ENCODE measurements at places on chromosomes 13 and 19.
A peak's percentile ranks its signal among the peaks of the same experiment; 100 is the strongest.

- DNase-seq: peak; percentile 41
Observed at GRCh38 chr19:1133471-1133929, 29.7 kb downstream of the GPX4 start.

- peak; percentile 87 for DNase-seq
Observed at GRCh38 chr19:18450931-18451836, 13.3 kb upstream of the ISYNA1 start.

- no peak for DNase-seq
Observed at GRCh38 chr13:27140060-27140459, 31.6 kb downstream of the USP12 start.

DNA sequence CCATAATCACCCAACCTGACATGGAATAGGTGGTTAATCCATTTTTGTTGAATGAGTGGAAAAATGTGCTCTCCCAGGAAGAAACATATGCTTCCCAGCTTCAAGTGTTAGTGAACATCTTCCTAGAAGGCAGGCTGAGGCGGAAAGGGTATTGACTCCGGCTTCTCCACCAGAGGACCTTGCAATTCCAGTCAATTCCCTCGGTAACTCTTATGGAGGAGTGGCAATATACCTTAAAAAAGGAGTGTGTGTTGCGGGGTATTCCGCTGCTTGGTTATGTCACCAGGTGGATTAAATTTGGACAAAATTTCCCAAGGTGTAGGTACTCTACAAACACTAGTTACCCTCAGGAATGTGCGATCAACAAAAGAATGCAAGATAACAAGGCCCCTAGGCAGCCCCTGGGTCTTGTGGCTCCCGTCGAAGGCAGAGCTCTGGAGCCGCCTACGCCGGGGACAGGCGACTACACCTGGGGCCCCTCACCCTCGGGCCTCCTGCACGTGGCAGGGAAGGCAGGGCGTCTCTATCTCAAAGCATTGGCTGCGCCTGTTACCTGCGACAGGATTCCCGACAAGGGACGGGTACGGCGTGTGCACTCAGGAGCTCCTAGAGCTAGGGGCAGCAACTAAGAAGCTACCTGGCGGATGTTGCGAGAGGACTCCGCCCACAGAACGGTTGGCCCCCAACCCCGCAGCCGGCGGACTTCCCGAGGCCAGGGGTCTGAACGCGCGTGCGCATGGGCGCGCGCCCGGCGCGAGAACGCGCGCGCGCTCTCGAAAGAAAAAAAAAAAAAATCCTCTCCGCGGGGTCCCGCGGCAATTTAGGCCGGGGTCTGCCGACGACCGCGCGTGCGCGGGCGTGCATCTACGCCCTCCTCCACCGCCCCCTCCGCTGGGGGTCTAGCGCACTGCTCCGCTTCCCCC is at the start of gene WDR87:
TSS of gene WDR87 (minus strand) at position 649 of the 923 bp plus-strand sequence. CDS start 8,355 bp downstream, outside the sequence.
- DNase-seq: peak; percentile 61

DNA sequence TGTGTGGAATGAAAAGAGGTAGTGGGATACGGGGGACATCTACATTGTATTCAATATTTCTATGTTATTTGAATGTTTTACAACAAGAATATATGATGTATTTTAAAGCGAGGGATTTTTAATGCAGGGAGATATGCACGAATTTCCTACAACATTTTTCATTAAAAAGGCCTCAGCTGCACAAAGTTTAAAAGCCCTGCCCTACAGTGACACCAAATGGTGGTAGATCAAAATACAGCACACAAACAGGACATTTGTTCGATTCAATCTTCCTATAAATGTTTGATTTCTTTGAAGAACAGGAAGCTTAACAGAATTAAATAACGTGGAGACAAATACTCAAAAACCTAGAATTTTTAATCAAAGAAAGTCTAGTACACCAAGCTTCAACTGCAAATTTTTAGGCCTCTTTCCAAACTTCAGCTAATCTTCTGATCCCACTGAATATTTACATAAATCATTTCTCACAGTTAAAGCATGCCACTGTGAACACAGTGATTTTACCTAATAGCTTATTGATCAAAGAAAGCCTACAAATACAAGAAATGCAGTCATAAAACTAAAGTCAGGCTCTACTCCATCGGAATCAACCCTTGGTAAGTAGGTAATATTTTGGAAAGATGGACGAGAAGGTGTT is 257.2 kb downstream of the DIAPH3 start:
- DNase-seq: peak; percentile 33

GRCh38 chr13:78674638-78675037 is 15.7 kb upstream of the OBI1 start:
- DNase-seq: no peak

DNA sequence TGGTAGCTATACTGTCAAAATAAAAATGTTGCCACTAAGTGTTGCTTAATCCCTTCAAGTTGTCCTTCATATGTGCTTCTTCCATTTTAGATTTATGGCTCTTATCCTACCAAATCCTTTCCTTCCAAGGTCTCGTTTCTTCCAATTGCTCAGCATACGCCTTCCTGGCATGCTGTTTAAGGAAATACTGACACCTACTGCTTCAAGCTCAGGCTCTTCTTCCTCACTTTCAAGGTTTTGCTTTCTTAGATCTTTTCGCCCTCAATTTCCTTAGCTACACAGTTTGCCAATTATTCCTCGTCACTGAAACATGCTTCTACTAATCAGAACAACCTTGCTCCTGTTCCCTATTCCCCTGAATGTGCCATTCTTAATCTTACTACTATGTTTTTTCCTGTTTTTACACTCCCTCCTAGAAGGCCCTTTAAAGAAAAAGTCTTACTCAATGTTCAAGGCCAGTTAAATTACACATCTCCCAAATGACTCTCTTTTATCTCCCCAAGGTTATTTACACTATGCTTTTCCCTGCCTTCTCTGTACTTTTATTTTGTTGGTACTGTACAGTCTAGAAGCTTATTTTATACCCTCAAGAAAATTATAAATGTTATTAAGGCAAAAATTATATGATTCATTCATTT is 343.1 kb downstream of the MZT1 start:
- no peak for DNase-seq

DNA sequence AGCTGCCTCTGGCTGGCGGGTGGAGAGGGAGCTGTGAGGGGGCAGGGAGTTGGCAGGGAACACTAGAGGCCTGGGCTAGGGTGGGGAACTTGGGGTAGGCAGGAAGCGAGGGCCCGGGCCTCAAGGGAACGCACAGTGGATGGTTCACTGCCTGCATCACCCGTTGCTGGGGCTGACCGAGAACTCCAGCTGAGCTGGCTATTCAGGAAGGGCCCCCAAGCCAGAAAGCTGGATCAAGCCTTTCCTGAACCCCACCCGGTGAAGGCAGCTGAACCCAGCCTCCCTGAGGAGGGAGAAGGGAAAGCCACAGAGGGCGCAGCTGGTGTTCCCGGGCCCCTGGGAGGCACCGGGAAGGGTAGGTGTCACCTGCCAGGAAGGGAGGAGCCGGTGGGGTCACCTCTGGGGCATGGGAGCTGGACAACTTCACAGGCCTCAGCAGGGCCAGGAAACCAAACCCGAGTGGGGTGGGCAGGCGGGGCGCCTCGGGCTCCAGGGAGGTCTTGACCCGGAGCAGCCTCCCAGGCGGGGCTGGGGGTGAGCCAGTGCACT is 13.9 kb downstream of the PALM start:
- no peak for DNase-seq

GRCh38 chr13:27391471-27391870 is 32.9 kb upstream of the GTF3A start:
- DNase-seq: no peak

- DNase-seq: no peak
Observed at GRCh38 chr13:23042181-23042580, 138.6 kb upstream of the SGCG start.

GRCh38 chr19:40553885-40554857 is 22.5 kb upstream of the SHKBP1 start:
- DNase-seq: no peak

DNA sequence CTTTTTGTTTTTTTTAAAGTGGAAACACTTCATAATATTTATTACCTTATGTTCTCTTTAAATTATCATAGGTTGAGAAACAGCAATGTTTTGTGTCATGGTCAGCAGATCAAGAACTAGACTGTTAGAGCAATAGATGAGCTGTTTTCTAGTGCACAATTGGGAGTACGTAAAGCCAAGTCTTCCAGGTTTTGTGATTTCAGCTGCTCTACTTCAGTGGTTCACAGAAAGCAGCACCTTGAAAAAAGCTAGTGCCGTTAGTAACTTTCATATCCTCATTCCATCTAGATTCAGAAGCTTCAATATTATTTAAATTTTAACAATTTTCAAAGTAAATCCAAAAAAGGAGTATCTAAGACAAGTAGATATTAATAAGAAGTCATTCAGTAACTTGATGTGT is 1.9 kb downstream of the GPR18 start:
- DNase-seq: no peak

DNA sequence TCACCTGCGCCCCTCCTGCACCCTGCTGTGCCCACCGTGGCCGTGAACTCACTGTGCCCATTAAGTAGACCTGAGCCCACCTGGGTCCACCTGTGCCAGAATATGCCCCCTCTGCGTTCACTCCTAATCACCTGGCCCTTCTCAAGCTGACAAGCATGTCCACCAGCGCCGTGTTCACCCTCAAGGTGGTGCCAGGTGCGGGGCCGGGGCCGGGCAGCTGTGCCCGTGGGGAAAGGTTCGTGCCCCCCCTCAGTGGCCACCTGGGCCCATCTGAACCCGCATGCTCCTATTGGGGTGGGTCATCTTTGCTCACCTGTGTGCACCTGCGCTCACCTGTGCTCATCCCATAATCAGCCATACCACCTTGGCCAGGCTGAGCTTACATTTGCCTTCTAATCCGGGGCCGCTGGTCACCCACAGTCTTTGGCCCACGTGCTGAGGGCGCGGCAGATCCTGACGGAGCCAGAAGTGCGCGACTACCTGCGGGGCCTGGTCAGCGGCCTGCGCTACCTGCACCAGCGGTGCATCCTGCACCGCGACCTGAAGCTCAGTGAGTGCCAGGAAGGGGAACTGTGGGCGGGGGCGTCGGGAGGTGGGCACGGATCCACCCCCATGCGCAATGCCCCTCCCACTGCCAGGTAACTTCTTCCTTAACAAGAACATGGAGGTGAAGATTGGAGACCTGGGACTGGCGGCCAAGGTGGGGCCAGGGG is 2.3 kb downstream of the PLK5 start:
- no peak for DNase-seq

GRCh38 chr19:55676383-55676782 is 1.4 kb downstream of the EPN1 start:
- DNase-seq: no peak

DNA sequence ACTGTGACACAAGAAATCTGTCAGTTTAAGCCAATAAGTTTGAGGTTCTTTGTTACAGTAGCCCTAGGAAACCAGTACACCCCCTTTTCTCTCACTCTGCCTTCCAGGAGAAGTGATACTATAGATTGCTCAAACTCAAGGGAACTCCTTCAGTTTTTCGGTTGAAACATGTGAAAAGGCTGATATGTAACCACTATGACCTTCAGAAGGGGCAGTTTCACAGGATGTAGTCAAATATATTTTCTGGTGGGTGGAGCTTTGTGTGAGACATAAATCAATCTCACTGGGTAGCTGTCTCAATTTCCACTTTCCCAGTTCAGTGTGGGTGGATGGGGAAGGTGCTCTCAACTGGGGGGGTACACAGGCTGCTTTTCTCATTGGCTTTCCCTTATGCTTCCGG is 41.7 kb downstream of the HTR2A start:
- no peak for DNase-seq

GRCh38 chr13:40496035-40496810 is 170.2 kb downstream of the FOXO1 start:
- DNase-seq: no peak

DNA sequence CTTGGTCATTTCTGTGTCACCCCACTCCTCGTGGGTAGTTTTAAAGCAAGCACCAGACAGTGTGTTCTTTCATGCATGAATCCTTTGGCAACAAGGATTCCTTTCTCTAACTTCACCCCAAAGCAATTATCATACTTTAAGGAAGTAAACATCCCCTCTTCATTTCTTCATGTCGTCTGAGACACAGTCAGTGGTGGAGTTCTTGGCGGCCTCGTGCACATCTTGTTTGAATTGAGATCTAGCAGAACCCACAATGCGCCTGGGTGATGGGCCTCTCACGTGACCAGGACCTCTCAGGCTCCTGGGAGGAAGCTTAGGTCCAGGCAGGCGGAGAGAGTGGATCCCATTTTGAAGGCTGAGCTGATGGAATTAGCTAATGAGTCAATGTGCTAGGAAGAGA is 2.6 kb downstream of the ACSBG2 start:
- DNase-seq: peak; percentile 43

GRCh38 chr13:60412909-60413616 is 16.0 kb downstream of the TDRD3 start:
- DNase-seq: no peak

GRCh38 chr19:8242211-8242821 is 33.1 kb downstream of the CERS4 start:
- DNase-seq: no peak

- DNase-seq: no peak
Observed at GRCh38 chr19:10286803-10287737, at the start of gene ICAM4. TSS of gene ICAM4 (plus strand) at chr19:10286955. CDS start at chr19:10287013, 58 bp downstream.

- no peak for DNase-seq
Observed at GRCh38 chr13:20772401-20773131, 1.2 kb downstream of the EEF1AKMT1 start.

DNA sequence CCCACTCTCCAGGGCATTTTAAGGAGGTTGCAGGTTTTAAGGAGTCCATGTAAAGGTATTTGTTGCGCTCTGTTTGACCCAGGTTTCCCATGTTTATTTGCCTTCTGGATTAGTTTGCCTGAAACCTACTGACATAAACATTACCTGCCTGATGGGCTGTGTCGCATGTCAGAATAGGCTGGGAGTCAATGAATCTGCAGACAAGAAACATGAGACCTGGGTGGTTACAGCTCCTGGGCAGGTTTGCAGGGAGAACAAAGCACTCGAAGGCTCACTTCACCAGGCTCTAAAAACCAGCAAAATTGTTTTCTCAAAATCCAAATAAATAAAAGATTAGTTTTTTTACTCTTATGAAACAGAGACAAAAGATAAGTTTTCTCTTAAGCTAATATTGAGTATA is 114.4 kb upstream of the SERTM1 start:
- no peak for DNase-seq

- no peak for DNase-seq
Observed at GRCh38 chr13:77384999-77385398, 58.1 kb upstream of the MYCBP2 start.

Data from AG20443 (cell line).